Karpas-422 (cell line): ENCODE measurements at places on chromosomes 11 and 22.

GRCh38 chr11:126630893-126631798, 275.7 kb downstream of the ST3GAL4 start:
- DNase-seq, result peak; percentile 76

DNA sequence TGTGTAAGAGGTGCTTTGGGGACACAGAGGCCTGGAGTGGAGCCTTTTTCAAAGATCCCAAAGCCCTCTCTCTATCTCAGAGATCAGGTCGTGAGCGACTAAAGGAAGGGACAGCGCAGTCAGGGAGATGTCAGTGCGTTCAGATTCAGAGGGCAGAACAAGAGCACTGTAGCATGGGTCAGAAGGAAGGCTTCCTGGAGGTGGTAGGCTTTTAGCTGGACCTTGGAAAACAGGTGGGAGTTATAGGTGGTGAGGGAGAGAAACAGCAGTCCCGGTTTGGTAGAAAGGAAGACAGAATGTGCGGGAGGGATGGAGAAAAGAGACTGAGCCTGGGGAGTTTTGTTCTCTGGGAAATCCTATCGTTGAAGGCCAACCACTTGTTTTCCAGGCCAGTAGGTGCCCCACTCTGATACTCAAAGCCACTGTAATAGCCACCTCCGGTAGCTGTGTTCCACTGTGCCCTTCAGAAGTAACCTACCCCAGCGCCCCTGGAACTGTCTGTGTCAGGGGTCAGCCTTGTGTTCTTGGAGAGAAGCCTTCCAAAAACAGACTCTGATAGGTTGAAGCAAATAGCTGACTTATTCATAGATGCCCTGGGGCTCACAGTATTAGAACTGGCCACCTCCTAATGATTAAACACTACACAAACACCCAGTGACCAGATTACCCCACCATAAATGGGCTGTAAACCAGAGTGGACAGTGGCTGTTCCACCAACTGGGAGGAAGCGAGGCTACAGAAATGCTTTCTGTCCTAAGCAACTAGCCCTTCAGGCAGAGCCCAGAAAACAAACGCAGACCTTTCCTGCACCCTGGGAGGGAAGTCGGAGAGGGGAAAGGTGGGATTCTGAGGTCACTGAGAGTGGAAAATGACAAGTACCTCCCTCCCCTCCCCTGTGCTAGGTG, 157.7 kb downstream of the DBX1 start:
- no peak for DNase-seq

- no peak for DNase-seq
These were observed 6.5 kb upstream of the CLDN5 start for GRCh38 chr22:19530751-19531150.

DNA sequence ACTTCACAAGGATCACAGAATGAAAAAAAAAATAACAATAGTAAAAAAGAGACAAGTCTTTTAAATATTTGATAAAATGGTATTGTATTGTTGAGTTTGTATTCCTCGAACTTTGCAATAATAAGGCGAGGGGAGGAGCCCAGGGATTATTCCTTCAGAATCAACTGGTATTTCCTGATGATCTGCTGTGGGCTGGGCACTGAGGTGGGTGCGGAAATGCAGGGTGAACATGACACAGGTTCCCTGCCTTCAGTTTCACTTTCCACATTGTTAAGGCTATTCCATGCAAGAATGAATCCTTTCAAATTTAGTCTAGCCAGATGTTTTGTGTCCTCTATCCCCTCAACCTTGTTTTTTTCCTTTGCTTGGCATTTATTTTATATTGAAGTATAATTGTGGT, 2.1 kb upstream of the EIF3M start:
- no peak for DNase-seq

DNA sequence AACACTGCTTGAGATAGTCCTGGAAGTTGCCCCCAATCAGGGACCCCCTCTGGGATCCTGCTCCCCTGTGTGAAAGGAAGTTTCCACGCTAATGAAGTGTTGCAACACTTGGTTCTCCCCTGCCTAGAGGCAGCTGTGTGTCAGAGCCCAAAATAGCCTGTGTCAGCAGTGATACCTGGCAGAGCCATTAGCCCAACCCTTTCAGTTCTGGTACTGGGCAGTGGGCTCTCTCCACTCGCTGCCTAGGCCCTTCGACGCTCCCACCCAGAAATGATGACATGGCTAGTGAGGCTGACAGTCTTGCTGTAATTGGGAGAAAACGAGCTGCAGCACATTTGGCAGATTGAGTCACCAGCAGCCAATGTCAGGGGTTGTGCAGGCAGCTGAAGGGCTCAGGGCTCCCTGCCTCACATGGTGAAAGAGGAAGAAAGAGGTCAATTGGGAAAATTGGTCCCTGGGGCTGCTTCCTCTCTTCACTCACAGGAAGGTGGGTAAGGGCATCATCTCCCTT, 1.4 kb upstream of the NXF1 start:
- peak; percentile 56 for DNase-seq

DNA sequence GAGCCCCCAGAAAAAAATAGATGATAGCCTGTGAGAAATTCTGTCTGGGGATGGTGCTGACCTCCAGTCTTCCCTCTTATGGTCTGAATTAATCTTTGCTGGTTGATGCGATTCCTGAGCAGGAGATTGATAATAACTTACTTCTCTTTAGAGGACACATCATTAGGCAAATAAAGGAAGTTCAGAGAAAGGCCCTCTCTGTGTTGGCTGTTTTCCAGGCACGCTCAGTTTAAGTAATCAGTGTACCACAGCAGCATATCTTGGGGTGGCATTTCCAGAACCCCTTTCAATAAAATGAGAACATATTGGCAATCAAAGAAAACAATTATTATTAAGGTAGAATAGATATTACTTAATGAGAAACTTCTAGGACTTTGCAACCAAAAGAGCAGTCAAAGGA, 1129.3 kb upstream of the RAG2 start:
- DNase-seq, result no peak

- no peak for DNase-seq
These were observed 4.3 kb downstream of the MED15 start for GRCh38 chr22:20511578-20512229.

- DNase-seq, result no peak
These were observed 99.5 kb upstream of the API5 start for GRCh38 chr11:43212279-43212678.

DNA sequence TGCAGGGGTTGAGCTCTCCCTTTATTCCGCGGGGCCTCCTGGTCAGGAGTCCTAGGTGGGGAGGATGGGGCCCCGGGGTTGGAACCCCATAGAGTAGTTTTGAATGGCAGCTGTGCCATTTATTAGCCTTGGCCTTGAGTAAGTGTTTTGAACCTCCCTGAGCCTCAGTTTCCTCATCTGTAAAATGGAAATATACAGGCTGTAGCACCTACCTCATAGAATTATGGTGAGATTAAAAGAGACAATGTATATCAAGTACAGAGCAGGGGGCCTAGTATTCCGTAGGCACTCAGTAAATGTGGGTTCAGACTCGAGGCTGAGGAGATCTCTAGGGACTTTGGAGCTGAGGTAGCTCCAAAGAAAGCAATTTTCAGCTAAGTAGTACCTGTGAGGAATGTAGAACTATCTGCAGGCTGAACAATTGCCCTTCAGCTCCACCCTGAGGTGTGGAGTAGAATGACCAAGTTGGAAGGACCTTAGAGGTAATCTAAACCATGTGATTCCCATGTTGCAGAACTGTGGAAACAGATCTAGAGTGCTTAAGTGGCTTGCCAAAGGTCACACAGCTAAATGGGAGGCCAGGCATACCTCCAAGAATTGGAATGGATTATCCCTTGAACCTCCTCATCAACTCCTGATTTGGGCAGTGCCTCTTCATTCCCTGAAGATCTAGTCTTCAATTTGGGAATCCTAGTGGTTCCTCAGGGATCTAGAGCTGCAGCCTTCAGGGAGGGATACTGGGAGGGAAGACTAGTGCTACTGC, 682 bp downstream of the PGAP2 start:
- DNase-seq, result peak; percentile 86

DNA sequence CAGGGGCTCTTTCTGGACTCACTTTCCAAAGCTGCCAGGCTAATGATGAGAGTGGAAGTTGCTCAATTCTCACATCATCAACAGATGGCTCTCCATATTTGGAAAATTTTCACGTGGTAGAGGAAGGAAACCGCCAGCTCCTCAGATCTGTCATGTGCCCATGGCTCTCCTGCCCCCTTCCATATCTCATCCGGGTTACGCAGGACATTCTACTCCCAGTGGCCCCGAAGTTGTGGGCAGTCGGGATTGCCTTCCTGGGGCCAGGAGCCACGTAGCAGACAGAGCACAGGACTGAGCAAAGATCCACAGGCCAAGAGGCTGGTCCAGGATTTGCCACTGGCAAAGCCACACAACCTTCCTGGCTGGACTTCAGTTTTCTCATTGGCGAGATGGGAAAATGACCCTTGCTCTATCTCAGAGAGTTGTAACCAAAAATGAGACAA, 38.8 kb downstream of the RPUSD4 start:
- DNase-seq, result no peak

DNA sequence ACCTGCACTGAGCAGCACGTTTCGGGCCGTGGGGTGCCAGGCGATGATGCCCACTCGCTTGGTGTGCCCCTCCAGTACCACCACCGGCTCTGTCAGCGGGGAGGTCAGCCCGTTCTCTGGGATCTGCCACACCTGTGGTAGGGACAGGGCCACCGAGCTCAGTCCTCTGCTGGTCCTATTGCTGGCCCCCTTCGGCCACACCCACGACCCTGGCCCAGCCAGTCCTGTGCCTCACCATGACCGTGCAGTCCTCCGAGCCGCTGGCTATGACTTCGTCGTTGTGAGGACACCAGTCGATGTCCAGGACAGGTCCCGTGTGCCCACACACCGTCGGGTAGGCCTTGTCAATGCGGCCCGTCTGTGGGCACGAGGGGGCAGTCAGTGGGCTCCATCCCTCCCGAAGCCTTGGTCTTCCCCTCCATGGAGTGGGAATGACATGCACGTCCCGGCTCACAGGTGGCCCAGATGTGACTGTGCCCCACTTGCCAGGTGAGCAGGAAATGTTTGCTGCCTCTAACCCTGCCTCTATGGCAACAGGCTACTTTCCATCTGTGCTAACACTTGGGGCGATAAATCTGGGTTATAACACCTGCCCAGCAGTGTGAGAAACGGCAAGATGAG, 1.4 kb downstream of the CORO1B start:
- peak; percentile 73 for DNase-seq

DNA sequence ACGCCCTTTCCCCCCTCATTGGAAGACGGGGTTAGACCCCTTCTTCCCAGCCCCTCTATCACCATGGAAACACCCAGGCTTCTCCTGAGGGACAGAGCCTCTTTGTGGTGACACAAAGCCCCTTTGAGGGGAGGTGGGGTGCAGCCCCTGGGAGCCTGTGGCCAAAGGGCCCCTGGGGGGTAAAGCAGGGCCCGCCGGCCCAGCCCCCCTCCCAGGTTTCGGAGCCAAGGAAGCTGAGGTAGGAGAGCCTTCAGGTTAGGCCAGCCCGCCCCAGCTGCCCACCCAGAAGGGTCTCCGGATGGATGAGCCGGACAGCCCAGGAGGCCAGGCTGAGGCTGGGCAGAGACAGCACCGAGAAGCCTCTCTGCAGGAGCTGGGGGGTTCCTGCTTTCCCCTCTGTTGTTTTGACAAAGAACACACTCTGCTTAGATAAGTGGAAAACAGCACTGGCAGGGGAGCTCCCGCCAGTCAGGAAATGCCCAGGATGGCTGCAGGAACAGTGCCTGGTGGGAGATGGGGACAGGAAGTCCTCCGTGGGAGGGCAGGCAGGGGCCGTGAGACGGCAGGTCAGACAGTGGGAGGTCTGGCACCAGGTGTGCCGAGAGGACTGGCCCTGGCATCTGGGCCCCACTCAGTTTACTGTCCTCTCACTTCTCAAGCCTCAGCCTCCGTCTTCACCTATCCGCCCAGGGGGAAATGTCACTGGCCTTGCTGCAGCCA, 18.2 kb downstream of the ARVCF start:
- no peak for DNase-seq

GRCh38 chr11:285021-285893, 3.7 kb upstream of the PGGHG start:
- DNase-seq, result no peak

- no peak for DNase-seq
These were observed 12.5 kb downstream of the PRR5L start for GRCh38 chr11:36308577-36308976.

DNA sequence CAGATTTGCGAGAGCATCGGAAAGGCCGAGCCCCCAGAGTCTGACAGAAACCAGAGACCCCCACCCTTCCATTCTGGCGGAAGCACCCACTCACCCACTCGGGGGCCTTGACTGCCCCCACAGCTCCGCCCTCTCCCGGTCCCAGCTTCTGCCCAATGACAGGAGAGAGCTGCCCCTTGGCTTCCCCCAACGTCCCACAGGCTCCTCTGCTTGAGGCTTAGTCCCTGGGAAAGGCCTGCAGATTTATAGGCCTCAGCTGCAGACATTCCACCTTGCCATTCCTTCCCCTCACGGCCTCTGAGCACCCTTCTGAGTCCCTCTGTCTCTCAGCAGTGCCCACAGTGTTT, 125.0 kb upstream of the NCAM1 start:
- no peak for DNase-seq

- peak; percentile 91 for DNase-seq
These were observed 12.3 kb upstream of the ASRGL1 start for GRCh38 chr11:62324731-62325556.

DNA sequence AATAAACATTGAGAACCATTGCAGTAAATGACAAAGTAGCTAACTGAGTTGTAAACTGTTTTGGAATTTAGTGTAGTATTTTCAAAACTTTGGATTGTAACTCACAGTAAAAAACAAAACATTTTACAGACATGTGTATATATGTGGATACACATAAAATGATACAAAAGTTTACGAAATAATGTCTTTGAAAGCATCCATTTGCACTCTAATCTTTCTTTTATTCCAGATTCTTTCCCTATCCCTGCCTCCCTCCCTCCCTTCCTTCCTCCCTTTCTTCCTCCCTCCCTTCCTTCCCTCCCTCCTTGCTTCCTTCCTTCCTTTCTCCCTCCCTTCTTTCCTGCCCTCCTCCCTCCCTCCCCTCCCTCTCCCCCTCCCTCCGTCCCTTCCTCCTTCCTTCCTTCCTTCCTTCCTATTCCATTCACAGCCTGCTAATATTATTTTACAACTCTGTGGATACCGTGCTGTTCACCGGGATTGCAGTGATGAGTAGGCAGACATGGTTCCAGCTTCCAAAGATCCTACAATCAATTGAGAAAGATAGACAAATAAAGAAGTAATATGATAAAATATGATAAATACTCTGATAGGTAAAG, 3.5 kb downstream of the RRM1 start:
- DNase-seq, result no peak

DNA sequence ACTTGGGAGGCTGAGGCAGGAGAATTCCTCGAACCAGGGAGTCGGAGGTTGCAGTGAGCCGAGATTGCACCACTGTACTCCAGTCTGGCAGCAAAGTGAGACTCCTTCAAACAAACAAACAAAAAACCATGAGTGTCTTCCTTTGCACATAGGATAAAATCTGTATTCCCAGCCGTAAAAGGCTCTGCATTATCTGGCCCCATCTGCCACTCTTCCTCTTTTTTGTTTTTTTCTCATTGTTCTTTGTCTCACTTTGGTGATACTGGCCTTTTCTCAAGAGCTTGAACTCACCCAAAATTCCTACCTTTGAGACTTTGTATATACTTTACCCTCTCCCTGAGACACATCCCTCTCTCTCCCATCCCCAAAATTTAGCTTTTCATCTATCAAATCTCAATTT, 17.6 kb downstream of the FDX1 start:
- DNase-seq, result no peak

GRCh38 chr11:100629671-100630070, 57.4 kb upstream of the ARHGAP42 start:
- DNase-seq, result no peak
